ENCODE measurements at places on chromosomes 5 and 9.

DNA sequence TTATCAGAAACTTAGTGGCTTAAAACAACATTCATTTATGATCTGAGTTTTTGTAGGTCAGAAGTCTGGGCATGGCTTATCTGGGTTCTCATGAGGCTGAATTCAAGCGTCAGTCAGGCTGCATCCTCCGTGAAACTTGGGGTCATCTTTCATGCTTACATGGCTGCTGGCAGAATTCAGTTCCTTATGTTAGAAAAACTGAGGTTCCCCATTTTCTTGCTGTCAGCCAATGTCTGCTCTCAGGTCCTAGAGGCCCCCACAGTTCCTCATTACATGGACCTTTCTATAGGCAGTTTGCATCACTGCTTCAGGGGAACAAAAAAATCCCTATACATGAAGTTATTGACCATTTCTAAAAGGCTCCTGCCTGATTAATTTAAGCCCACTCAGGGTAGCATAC, 83.8 kb upstream of the NMUR2 start:
- no peak for DNase-seq

DNA sequence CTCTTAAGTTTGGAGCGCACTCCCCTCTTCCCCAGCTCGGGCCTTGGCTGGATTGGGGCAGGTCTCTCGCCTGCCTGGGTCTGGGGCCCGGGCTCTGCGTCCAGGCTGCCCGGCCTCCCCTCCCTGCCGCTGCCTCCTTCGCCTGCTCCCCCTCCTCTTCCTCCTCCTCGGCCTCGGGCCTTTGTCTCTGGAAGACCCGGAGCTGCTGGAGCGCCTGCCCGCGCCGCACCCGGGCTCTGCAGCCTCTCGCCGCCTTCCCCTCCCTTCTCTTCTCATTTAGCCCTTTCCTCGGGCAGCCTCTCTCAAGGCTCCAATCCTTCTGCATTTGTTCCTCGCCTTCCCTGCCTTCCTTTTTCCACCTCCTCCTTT, 218.5 kb downstream of the C9orf50 start:
- DNase-seq: no peak

DNA sequence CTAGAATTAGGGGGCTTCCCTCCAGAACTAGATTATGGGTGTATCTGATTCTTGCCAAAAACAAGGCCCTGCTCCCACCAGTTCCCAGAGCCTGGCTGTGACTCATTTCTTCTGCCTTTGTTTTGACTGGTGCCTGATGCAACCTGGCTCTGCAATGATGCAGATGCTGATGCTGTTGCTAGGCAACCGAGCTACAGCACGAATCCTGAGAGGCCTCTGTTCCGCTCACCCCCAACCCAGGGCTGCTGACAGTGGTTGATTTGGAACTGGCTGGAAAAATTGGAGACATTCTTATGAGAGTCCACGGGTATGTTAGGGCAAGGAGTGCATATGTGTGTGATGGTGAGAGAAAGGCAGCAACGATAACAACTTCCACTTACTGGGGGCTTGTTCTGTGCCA, 100.3 kb downstream of the NSG2 start:
- DNase-seq: no peak

DNA sequence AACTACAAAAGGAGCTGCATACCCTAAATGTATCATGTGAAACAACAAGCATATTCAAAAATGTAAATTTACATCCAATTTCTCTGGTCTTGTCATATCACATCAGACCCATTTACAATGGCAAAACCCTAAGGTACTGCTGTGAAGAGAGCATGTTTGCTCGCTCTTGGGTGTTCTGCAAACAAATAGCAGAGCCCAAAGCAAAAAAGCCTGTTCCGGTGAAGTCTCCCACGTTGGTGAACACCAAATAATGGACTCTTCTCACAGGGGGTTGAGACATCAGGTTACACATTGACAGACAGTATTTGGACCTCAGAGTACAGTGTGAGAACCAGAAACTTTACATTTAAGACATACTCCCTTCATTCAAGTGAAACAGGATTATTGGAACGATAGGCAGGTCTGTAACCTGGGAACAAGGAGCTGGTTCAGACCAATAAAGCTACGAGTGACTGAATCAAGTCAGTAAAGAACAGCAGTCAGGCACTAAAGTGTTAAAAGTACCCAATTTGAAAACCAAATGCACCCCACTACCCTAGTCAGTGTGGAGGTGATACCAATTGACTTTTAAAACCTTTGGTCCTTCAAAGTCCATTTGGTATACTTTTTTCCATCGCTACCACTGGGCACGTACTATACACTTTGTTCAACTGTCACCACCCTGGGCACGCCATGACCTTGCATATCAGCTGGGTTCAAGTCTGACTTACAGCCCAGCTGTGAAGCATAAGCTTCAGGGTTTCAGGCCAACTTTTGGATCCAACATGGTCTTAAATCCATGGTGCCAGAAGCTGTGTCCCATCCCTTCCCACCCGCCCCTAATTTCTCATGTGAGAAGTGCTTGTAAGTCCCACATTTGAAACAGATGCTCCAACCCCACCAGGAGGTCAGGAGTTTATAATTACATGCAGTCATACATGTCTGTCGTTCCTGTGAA, 36.4 kb downstream of the ETF1 start:
- no peak for DNase-seq

- DNase-seq: no peak
Measured at GRCh38 chr5:152178350-152178699, 226.8 kb downstream of the NMUR2 start.

DNA sequence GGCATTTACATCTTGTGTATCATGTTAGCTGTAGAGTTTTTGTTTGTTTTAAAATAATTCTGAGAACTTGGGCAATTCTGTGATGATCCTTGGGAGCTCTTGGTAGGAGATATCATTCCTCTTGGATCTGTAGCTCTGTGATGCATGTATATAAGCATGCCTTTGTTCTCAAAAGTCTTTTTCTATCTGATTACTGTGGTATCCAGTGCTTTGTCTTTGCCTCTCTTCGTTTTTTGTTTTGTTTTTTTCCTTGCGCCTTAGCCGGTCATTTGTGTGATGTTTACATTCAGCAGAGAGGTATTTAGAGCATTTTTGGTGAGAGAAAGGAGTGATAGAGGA, 110.0 kb downstream of the PAM start:
- DNase-seq: no peak

GRCh38 chr5:32130865-32131264, 43.3 kb downstream of the GOLPH3 start:
- no peak for DNase-seq

DNA sequence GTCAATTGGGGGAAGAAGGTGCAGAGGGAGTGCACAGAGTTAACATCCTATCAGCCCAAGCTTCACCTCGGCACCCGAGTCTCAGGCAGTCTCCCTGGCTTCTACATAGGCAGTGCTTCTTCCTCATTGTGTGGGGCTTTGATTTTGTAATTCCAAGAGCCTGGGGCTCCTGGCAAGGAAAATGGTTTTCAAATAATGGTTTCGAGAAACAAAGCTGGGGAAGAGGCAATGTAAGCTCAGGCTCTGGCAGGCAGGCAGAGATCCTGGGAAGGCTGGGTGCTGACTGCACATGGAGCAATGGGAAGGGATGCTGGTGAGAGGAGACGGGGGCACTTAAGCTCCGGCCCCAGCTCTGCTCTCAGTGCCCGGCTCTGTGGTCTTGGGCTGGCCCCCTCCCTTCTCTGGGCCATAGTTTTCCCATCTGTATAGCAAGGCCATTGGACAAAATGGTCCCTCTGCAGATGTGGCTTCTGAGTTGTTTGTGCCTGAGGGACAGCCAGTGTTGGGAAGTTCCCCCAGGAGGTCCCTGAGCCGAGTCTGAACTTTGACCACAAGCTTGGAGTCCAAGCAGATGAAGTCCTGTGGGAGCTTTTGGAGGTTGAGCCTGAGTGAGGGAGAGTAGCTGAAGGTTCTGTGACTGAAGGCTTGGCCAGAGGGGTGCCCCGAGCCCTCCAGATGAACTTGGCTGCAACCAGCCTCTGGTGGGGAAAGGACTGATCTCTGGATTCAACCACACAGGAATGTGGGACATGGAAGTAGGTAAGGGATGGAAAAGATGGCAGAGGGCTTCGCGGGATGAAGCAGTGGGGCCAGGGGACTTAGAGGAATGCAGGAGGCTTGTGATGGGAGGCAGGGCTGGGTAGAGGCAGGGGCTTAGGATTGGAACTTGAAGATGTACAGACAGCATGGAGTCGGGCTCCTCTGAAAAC, 28.5 kb upstream of the IL17B start:
- no peak for DNase-seq

GRCh38 chr5:92777421-92777820, 803.6 kb downstream of the NR2F1-AS1 start:
- DNase-seq: no peak

GRCh38 chr5:124480022-124480421, 266.4 kb downstream of the ZNF608 start:
- DNase-seq: no peak

DNA sequence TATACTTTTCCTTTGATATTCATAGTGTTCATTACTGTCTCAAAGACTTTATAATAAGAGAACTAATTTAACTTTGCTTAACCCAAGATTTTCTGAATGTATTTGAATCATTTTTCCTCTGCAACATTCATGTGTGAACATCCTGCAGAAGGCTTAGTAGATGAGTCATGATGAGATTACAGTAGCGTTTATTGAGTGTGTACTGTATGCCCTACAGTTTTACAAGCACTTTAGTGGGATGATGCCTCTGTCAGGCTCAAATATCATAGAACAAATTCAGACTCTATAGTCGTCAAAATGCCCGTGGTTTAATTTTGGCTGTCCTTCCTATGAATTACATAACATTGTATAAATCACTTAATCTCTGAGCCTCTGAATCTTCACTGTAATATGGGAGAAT, 41.2 kb downstream of the FYB1 start:
- DNase-seq: peak; percentile 42

GRCh38 chr9:101026824-101027223, 1.7 kb upstream of the PLPPR1 start:
- DNase-seq: no peak

DNA sequence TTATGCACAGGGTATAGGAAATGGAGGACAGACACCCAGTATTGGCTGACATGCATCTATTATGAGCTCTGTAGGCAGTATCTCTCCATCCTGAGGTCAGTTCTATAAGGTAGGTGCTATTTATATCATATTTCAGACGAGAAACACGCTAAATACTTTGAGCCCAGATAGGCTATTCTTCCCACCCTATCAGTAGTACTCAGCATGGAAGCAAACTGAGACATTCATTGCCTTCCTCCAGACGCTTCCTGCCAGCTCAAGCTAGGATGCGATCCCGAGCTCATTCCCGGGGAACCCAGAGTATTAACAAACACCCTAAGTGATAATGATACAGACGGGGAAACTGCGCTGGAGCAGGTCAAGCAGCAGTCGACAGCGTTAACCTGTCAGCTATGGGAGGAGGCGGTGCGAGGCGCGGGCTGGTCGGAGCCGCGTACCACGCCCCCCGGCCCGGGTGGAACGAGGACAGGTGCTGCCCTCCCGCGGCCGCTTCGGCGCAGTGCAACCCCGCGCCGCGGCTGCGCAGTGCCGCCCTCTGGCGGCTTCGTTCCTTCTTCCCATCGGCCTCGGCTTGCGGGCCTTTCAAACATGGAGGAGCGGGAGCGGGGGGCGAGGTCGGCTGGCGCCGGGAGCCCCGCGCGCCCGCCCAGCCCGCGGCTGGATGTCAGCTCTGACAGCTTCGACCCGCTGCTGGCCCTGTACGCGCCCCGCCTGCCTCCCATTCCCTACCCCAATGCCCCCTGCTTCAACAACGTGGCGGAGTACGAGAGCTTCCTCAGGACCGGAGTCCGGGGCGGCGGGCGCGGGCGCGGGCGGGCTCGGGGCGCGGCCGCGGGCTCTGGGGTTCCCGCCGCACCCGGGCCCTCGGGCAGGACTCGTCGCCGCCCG, at the start of gene LSM11:
LSM11 (plus strand) TSS at position 550 of the 888 bp plus-strand sequence; CDS start at position 589, 39 bp downstream.
- peak; percentile 88 for DNase-seq

- DNase-seq: no peak
Measured at GRCh38 chr9:129489838-129490582, 130.9 kb downstream of the C9orf50 start.

DNA sequence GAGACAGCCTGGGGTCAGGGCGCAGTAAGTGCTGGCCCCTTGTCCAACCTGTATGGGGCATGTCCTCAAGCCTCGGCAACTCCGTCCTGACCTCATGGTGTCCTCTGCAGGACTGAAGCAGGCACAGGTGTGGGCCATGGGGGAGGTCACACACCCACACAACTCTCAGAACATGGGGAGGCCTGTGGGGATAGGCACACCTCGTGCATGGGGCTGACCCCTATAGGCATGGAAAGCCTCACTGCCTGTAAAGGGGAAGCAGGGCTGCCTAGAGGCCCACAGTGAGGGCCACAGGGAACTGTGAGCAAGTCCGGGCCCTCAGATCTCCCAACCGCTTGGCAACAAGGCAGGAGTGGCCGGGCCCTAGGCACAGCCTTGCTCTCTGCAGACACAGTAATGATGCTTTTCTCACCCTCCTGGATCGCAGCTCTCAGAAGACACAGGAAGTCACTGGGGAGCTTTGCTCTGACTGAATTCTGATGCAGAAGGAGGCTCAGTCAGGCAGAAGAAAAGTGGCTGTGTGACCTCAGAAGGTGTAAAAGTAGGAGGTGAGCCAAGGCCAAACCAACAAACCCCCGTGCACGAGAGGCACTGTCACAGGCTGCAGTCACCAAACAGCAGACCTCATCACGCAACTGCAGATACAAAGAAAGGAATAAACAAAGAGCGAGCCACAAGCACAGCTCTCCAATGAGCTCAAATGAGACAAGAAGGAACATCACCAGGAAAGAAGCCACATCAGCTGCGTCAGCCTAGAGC, 5.4 kb downstream of the IPPK start:
- DNase-seq: no peak

- no peak for DNase-seq
Measured at GRCh38 chr9:69339620-69340019, 14.6 kb downstream of the ENTREP1 start.

DNA sequence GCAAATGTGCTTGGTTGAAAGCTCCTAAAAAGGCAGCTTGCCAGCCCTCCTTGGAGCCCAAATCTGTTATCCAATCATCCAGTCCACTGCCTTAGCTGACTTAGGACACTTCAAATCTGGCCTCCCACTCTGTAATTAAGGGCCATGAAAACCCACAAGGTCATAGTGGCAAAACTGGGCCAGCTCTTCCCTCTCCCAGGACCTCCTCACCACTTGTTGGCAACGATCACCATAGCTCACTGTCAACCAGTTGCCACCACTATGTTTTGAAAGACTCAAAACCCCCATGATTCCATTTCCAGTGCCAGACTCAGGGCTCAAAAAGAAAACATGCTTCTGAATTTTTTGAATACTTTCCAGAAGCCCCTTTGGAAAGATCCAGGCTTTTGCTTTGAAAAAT, 107.5 kb downstream of the NREP start:
- DNase-seq: no peak

DNA sequence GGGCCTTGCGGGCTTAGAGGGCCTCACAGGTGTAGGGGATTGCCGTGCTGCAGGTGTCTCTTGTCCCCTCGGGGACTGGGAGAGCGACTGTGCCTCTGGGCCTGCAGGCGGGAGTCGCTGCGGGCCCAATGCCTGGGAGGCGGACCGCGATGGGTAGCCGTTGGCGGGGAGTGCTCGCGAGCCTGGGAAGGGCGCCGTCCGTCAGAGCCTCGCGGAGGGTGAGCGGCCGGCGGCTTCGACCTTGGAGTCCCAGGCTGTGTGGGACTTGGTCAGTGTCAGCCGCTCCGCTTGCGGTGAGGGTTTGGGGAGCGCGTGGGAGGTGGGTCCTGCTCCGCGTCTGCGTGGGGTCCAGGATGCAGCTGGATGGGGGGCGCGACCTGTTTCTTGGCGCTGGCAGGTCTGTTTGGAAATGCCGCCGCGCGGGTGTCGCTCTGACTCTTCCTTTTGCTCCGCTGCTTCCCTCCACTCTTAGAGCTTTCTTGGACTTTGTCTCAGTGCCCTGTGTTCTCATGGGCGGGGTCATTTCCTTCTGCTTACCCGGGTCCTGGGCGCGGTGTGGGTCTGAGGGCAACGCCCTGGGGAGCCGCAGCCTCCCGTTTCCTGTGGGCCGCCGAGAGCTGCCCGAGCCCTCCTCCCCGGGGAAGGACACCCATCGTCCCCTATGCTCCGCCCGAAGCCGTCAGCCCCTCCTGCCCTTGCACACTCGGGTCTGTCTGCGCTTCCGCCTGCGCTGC, 88.9 kb upstream of the CACNA1B start:
- DNase-seq: no peak
